Activated CD4-positive, alpha-beta memory T cell treated with anti-CD3 and anti-CD28 coated beads for 36 hours (primary cell): ENCODE measurements at places on chromosomes 5 and 9. TPM values are rescaled to one million over a fixed set of nuclear protein-coding genes. Genes with fewer than 3 reads are reported as not detected.

Gene ATP10B
- not detected for total RNA-seq

Gene ACOT12
- total RNA-seq: not detected

Gene IFNA2
- total RNA-seq: not detected

DNA sequence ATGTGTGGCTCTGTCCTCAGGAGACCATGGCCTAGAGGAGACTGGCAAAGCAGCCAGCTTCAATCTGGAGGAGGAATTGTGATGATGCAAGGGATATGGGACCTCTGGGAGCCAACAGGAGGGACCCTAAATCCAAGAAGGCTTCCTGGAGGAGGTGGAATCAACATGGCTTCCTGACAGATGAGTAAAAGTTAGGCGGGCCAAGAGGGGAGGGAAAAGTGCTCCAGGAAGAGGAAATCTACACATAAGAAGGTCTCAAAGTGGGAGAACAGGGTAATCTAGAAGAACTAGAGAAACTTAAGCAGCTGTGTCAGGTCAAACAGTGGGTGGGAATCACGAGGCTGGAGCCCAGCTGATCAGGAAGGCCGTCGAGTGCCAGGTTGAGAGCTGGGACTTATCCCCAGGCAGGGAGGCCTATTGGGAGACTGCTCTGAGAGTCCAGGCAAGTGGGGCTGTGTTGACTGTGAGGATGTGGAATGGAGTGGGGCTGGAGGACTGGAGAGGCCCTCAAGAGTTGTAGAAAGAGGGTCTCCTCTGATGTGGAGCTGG lies 119.1 kb downstream of the C9orf50 start:
- no peak for DNase-seq

Gene GABRB2
- not detected for total RNA-seq

Gene TMOD1
- total RNA-seq: 1.7 TPM

Gene DAB2
- total RNA-seq: not detected

Gene RABGAP1
- total RNA-seq: 27.1 TPM

Gene POMT1
- 43.2 TPM for total RNA-seq

DNA sequence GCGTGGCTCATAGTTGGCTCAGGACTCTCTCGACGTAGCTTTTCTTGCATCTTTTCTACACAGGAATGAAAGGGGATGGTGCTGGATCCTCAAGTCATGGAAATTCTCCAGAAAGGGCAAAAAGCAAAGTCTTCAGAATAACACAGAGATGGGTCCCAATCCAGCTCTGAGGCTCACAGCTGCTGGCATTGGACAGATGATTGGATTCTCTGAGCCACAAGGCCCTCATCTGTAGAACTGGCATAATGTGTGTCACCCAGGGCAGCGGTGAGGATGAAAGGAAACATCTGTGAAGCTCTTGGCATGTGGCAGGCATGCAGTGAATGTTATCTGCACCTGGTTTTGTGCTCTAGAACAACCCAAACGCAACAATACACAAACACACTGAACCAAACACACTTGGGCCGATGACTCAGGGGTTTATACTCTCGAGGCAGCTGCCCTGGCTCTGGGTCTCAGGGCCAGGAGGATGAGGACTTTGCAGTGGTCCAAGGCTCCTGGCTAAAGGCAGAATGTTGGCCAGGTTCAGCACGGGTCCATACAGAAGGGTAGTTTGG lies 64.0 kb upstream of the UBTD2 start:
- DNase-seq: no peak

GRCh38 chr5:52693280-52693679 lies 94.4 kb upstream of the ITGA1 start:
- peak; percentile 35 for DNase-seq

GRCh38 chr9:22050924-22051323 lies 41.8 kb upstream of the CDKN2B start:
- DNase-seq: no peak

GRCh38 chr5:75053304-75054133 lies 1.2 kb upstream of the GCNT4 start:
- DNase-seq: peak; percentile 71
